ENCODE measurements at places on chromosomes 12 and 14. TPM values are rescaled to one million over a fixed set of nuclear protein-coding genes. Genes with fewer than 3 reads are reported as not detected.

DNA sequence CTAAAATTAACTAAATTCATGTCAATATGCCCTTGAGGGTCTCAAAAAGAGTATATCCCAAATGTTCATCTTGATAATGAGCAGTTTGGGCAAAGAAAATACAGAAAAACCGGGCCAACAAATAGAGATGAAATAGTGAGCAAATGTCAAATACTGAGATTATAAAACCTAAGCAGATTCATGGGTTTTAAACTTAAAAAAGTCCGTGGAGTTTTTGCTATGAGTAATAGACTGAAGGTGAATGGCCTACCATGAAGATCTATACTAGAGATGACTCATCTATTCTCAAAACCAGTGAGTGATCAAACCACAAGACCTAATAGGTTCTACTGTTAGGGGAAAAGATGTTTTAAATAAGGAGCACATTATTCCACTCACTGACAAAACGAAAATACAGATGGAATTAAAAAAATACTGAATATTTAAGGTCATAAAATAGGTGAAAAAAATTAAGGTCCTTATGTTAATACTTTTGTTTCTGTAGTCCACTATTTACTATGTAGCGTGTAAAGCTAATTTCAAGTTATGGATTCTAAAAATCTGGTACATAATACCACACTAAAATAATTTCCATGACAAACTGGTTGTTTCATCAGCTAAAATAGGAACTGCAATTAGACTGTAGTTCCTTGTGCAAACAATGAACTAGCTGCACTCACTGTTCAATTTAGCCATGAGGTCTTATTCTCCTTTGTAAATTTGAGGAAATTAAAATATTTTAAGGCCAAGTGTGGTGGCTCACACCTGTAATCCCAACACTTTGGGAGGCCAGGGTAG is 5.0 kb downstream of the HNRNPC start:
- DNase-seq: no peak

- no peak for DNase-seq
These were observed 16.4 kb upstream of the ARID2 start for GRCh38 chr12:45713078-45713477.

- DNase-seq: no peak
These were observed 98.7 kb downstream of the BBS10 start for GRCh38 chr12:76249501-76249900.

- DNase-seq: no peak
These were observed at the start of gene NTF3 for GRCh38 chr12:5432011-5432400. Gene NTF3, plus strand, starts transcription at chr12:5432108. Its CDS starts 217 bp downstream, at chr12:5432325.

The IL26 gene
- total RNA-seq: 8.3 TPM
